ENCODE measurements at places on chromosomes 1 and 21. TPM values are rescaled to one million over a fixed set of nuclear protein-coding genes. Genes with fewer than 3 reads are reported as not detected.

Gene WDR47
- total RNA-seq = 3.7 TPM

Gene AMY1A
- not detected for total RNA-seq

Gene GUCA2B
- total RNA-seq = not detected

GRCh38 chr1:209421186-209421585 lies 162.3 kb upstream of the CAMK1G start:
- H3K27me3 ChIP-seq = no peaks in the 10 kb centered on the region
- H3K4me3 ChIP-seq = no peak overlapping the region
- H3K4me1 ChIP-seq = peaks cover 34% of the 10 kb centered on the region
- no peaks in the 10 kb centered on the region for H3K36me3 ChIP-seq
- H3K27ac ChIP-seq = no peak overlapping the region

- DNase-seq = no peak
- H3K36me3 ChIP-seq = no peaks in the 10 kb centered on the region
- H3K4me3 ChIP-seq = peak overlapping the region; percentile 88
- peaks cover 9% of the 10 kb centered on the region for H3K4me1 ChIP-seq
- H3K27me3 ChIP-seq = no peaks in the 10 kb centered on the region
Measured at GRCh38 chr1:150068109-150068435, 496 bp downstream of the VPS45 start.

DNA sequence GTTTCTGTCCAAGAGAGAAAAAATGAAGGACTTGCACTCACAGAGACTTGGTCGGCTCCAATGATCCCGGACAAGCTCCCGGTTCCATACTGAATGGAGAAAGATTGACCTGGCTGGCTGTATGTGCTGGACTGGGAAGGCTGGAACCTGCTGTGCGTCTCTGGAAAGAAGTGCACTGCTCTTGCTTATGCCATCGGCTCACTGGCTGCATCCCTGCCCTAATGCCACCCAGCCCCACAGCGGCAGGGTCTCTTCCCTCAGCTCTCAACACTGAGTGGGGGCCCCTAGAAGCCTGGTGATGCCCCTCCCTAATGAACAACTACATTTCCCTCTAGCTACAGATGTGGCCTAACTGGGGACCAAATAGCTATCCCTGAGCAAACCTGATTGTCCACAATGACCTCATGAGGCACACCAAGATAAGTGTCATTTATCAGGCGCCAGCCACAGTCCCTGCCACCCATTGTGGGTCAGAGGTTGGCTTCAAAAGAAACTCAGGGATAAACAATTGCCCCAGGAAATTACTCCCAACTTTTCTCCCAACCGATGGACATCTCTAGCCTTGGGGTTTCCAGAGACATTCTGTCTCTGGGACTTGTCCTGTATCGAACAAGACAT lies 2.6 kb downstream of the CTSE start:
- no peak overlapping the region for H3K4me3 ChIP-seq
- no peak for DNase-seq
- H3K27me3 ChIP-seq = no peaks in the 10 kb centered on the region
- no peak overlapping the region for H3K27ac ChIP-seq

DNA sequence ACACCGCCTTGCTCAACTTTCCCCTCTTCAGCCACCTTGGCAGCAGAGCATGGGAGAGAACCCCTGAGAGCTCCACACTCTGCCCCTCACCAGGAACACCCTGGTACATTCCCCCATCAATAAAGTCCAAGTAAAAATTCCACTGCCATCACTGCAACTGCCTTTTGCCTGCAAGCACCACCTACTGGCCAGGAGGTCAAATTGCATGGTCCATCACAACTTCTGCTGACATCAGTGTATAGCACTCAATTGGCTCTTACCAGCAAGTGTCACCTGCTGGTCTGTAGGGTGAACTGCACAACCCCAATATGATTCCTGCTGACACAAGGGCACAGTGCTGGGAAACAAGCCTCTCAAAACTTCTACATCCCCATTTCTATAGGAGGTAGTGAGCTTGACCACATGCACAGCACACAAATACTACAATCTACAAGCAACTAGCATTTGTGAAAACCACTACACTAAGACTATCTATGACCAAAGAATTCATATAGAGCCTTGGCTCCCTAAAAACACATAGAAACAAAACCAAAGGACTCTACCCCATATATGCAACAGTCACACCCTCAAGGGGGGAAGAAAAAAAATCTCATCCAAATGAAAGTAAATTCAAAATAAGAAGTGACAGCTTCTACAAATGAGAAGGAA lies 69.2 kb downstream of the FASLG start:
- no peak overlapping the region for H3K27ac ChIP-seq
- H3K27me3 ChIP-seq = no peaks in the 10 kb centered on the region
- no peak overlapping the region for H3K4me3 ChIP-seq
- DNase-seq = peak; percentile 53
- no peaks in the 10 kb centered on the region for H3K4me1 ChIP-seq
